ENCODE measurements at places on chromosomes 3 and 15.

DNA sequence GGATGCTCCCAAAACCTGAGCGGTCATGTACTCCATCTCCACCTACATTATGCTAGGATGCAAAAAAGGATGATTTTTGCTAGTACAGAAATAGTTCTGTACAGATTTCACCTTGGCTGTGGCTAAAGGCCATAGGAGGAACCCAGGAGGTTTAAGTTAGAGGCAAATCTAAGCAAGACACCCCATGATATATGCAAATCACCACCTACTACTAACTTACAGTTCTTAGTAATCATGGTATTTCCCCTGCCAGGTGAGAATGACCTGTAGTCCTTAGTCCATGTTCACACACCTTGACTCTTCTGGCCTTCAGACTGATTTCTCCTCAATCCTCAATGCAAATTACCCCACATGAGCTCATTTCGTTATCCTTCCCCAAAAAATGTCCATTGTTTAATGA, 154.2 kb downstream of the IMPG2 start:
- no peak for DNase-seq

- no peak for DNase-seq
Measured at GRCh38 chr3:155889952-155890351, 19.5 kb downstream of the GMPS start.

DNA sequence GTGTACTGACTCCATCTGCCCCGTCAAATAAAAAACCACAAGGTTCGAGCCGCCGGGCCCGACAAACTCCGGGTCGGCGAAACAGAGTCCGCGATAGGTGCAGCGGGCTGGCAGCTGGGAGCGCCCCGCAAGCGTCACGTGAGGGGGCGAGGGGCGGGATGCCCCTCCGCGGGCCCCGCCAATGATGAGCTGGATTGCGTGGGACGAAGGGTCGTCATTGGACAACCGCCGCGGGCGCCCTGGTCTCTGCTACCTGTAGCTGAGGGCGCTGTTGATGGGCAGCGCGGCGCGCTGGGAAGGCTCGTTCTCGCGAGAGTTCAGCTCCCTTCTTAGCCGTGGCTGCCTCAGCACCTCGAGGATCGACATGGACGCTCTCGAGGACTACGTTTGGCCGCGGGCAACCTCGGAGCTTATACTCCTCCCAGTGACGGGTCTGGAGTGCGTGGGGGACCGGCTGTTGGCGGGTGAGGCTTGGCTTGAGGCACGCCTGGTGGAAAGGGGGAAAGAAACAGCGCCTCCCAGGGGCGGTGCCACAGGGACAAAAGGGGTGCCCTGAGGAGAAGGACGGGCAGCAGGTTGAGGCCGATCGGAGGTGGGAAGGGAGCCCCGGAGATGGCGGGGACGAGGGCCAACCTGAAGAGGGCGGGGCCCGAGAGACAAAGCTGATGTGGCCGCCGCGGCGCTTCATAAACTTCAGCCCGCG, at the start of gene WDR6:
Gene WDR6, plus strand, starts transcription at position 324 of the 703 bp plus-strand sequence. Its CDS starts 41 bp downstream, at position 365.
- DNase-seq = peak; percentile 94

DNA sequence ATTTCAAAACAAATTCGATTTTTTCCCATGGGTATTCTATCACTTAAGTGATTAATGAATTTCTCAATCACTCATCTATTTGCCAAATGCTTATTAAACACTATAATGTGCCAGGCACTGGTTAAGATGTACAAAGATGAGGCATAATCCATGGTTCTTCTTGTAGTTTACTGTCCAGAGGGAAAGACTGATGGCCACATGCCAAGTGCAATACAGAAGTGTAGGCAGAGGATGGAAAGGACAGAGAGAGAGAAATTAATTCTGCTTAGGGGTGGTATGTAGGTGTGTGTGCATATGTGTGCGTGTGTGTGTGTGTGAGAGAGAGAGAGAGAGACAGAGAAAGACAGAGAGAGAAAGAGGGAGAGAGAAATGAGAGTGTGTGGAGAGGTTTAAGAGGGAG, 120.8 kb upstream of the CCNL1 start:
- no peak for DNase-seq

DNA sequence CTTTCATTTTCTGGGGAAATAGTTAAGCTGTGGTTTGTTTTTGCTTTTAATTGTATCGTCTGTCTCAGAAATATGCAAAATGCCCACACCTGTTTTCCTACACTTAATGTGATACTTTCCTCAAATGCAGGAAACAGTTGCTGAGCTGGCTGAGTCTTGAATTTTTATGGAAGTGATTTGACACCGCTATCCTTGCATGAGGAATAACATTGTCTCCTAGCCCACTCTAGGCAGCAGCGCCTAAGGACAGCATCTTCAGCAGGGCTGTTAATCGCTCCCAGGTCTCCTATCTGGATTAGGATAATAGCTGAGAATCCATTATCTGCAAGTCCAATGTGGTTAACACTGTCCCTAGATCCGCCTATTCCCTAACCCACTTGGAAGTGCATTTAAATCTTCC, 132.6 kb upstream of the NR2E3 start:
- DNase-seq = no peak

- no peak for DNase-seq
Measured at GRCh38 chr3:195058336-195059005, 212.5 kb downstream of the XXYLT1 start.

GRCh38 chr15:27833974-27834373, 265.1 kb downstream of the OCA2 start:
- no peak for DNase-seq

GRCh38 chr3:121836481-121836880, 1.5 kb downstream of the EAF2 start:
- DNase-seq = no peak

DNA sequence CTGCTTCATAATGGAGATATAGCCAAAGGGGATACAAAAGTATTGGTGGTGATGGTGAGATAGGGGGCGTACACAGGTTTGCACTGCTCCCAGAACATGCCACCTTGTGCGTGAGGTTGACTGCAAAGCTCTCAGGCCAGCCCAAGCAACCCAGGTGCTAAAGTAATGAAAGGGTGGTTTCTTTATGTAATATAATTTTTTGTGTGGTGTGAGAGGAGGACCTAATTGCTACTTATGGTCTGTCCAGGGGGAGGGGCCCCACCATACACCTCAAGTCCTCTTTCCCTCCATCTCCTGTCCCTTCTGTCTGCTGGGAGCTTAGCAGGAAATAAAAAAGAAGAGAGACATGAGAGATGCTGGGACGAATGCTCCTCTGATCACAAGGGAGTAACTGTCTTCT, 53.8 kb downstream of the STARD5 start:
- DNase-seq = no peak

DNA sequence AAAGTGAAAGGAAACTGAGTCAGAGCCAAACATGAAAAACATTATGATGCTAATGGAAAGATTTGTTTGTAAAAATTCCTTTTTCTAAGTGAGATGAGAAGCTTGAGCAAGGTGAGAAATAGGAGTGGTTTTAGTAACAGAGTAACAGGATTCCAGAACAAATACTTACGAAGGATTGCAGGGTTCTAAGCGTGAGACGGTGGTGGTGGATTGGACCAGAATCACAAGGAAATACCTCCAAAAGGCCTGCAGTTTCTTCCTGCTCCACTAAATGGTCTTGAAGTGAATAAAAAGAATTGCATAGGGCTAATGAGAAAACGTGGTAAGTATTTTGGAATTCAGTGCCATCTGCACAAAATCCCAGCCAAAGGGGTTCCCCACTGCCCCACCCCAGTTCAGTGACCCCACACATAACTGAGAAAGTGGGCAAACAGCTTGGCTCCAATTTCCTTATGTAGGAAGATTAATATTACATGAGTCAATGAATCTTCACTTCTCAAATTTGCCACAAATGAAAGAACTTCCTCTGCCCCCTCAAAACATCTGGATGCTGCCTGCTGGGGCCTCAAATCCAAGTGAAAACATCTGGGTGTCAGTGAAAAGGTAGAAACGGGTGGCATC, 283.8 kb upstream of the NR2F2 start:
- DNase-seq = no peak

- DNase-seq = no peak
Measured at GRCh38 chr3:20458994-20459716, 273.1 kb upstream of the SGO1 start.

- no peak for DNase-seq
Measured at GRCh38 chr15:64938192-64938591, 26.5 kb downstream of the ANKDD1A start.

DNA sequence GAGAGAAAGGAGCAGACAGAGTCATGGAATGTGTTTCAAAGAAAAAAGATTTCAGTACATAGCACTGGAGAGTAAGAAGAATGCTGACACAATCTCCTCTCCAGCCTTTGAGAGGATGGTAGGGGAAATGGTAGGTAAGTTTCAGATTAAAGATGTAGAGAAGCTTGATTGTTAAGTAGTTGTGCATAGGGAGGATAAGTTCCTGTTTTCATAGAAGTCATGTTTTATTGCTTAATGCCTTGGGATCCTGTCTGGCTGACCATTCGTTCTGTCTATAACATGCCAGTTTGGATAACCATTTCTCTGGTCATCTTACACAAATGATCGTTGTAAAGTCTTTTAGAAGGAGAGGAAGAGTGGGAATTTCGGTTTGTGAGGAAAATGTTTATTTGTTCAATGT, 95.7 kb upstream of the IGSF10 start:
- DNase-seq = no peak

DNA sequence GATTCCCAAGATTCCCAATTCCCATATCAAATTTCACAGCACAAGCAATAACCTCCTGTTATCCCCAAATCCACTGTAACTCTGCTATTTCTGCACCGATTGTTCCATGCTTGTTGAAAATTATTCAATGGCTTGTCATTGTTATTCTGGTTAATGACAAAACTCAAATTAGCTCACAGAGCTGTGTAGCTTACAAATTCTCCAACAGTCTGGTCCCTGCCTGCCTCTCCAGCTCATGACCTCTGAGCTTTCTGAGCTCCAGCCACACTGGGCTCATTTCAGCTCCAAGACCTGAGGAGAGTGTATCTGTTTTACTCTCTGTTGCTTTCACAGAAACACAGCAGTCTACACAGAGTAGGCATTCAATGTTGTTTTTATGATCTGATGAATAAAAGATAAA, 3.3 kb downstream of the DPPA2 start:
- DNase-seq = no peak

DNA sequence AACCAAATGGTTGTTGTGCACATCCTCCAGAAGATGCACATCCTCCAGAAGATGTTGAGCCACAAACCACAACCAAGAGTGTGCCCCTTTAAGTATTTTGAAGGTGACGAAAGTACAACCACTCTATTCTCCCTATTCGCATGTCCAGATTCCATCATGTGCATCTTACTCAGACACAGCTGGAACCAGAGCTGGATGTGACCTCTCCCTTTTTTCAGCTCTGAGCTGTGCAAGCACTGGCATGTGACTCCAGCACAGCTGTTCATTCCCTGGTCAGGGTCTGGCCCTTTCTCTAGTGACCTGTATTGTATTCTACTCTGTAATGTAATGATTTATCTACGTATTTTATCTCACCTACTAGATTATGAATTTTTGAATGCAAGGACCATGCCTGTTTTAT, 29.3 kb upstream of the DLG1 start:
- DNase-seq = no peak

DNA sequence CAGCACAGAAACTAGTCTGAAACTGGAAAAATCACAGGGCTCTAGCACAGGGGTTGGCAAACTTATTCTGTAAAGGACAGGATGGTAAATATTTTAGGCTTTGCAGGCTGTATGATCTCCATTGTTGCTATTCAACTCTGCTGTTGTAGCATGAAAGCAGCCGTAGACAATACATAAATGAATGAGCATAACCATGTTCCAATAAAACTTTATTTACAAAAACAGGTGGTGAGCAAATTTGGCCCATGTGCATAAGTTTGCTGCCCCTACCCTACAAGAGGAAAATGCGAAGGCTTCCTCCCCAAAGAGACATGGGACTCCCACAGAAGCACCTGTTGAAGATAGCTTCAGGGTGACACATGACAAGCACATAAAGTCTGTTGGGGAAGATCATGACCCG, 59.2 kb downstream of the SYNM start:
- no peak for DNase-seq

- DNase-seq = no peak
Measured at GRCh38 chr15:82970078-82970686, 15.8 kb upstream of the RAMAC start.

- no peak for DNase-seq
Measured at GRCh38 chr3:150074697-150075416, 104.2 kb upstream of the PFN2 start.

Data from T-helper 9 cell (primary cell).